D341Med (cell line): ENCODE measurements at places on chromosomes 3 and 15.

- no peak for DNase-seq
These were observed 68.7 kb downstream of the IL12A start for GRCh38 chr3:160057331-160057730.

DNA sequence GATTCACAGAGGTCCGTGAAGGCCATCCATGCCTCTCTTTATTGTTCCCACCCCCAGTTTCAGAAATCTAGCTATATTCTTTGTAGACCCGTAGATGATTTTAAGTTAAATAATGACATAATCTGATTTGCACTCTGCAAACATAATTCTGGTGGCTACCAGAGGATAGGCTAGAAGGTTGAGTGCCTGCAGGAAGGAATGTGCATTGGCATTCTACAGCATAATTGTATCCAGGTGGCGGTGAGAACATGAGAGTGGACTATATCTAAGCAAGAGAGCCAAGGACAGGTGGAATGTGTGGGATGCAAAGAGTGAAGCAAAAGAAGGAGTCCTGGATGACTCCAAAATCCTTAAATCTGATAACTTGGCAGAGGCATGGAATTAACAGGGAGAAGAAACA is 298.5 kb upstream of the MME start:
- DNase-seq: no peak

GRCh38 chr3:58351920-58352319 is 19.2 kb downstream of the PXK start:
- DNase-seq: no peak

DNA sequence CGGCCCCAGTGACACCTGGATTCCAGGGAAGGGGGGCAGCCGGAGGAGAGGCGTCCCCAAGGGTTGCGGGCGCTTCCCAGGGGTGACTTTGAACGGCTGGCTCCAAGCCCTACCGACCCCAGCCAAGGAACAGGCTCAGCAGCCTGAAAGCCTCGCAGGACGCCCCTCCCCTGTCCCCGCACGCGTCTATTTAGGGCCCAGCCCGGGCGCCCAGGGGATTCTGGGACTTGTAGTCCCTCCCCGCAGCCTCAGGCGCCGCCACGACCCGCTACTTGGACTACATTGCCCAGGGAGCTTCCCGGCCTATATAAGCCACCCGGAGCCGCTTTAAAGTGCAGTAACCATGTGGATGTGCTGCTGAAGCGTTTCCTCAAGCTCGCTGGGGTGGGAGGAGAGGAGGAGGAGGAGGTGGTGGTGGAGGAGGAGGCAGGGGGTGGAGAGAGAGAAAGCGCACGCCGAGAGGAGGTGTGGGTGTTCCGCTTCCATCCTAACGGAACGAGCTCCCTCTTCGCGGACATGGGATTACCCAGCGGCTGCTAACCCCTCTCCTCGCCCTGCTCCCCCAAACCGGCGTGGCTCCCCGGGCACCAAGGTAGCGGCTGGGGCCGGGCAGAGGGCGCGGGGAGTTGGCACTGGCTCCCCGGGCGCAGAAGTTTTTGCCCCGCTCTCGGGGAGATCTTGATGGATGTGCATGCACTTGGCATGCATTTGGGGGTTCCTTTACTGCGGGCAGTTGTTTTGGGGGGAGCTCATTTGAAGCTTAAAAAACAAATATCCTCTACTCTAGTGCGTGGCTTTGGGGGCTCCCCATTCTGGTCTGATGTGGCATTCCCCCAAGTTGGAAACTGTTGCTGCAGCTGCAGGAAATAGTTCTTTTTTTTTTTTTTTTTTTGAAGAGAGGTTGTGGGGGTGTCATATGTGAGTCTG is at the start of gene ITPR1:
TSS of gene ITPR1 (plus strand) at position 335 of the 927 bp plus-strand sequence. CDS start 23,144 bp downstream, outside the sequence.
- peak; percentile 98 for DNase-seq

GRCh38 chr3:185992831-185993374 is 55.1 kb upstream of the TRA2B start:
- DNase-seq: no peak
